ENCODE measurements at places on chromosomes 5 and 9.
A peak's percentile ranks its signal among the peaks of the same experiment; 100 is the strongest.

DNA sequence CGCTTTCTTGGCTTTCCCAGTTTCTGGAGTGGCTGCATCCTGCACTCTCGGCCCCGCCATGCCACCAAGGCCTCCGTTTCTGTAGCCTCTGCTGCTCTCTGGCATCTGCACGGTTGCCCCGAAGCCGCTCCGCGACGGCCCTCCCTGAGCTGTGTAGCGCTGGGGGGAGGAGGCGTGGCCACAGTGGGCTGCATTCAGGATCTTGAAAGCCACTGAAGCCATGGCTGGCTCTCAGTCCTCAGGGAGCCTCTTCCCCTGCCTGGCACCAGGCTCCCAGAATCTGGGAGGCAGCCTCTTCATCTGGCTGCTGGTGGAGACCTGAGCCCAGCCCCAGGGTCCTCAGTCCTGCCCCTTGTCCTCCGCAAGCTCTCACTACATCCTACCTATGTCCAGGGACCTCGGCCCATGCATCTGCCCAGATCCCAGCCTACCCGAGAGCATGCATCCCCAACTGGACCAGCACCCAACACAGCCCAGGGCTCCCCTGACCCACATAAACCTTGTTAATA, 25.1 kb downstream of the PAEP start:
- no peak for DNase-seq

DNA sequence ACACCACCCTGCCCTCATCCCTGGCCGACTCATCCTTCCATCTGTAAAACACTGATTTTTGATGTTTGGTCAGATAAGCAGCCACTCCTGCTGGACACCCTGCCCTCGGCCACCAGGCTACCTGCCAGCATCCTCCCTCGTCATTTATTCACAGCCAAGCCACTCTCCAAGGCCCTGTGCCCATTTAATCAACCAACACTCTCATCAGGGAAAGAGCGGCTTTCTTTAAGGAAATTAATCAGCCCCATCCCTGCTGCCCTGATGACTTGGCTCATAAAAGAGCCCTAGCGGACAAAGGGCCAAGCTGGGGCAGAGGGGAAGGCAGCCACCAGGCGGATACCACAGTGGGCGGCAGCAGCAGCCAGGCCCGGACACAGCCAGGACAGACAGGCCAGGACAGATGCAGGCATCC, 52.4 kb downstream of the GOLM1 start:
- no peak for DNase-seq

DNA sequence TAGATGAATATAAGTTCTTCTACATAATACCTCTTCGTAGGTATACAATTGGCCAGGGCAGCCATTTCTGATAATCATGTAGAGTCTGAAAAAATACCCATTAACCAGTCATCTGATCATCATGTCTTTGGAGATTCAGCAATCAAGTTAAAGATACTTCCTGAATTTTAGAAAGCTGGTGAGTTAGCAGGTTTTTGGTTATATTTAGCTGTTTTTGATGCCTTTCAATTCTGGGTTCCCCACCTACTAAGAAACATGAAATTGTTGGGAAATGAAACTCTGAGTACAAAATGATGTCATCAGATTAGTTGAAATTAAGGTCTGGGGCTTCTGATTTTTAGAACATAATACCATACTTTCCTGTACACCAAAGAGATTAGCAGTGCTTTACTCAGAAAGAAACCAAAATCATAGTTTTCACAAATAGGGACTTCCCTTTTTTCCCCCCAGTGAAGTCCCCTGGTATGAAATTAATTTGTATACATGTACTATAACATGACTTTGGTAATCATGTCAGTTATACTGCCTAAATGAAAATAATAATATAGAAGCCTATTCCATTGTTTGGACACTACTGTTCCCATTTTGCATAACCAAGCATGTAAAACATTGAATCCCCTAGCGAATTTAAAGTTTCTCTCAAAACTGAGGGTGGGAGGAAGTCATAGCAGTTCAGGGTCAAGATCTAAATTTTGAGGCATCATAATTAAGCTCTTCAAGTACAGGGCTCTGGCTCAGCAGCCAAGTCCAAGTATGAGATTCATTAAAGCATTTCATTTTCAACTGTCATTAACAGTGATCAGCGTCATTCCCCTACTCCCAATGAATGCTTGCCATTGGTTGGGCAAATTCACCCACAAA, 17.9 kb downstream of the PRLR start:
- no peak for DNase-seq

DNA sequence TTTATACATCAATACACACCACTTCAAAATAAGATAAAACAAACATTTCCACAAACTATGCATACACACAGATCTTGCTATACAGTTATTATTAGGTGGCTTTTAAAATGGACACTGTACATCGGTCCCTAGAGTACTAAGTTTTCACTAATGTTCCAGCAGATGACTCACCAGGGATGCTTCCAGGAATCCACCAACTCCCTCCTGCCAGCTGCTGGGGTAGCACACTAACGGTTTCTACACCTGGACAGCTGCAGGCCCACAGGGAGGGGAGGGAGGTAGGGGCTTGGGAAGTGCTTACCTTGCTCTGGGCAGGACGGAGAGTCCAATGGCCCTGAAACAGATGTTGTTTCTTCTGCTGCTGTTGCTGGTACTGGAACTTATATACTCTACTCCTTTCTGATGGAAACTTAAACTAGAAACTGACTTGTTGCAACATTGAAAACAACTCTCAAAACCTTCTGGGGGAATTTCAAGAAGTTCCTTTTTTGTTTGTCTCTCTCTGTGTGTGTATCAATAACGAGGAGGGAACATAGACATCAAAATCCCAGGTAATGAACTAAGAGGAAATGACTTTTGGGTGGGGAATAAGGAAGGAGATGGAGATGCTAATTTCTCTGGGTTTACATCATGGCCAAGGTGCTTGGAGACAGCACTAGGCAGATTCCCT, at the start of gene IL12B:
IL12B (minus strand) TSS at position 357 of the 670 bp plus-strand sequence. CDS start 3,705 bp downstream, outside the sequence.
- peak; percentile 21 for DNase-seq

- no peak for DNase-seq
These were observed 147.1 kb downstream of the IRX1 start for GRCh38 chr5:3742750-3743149.

DNA sequence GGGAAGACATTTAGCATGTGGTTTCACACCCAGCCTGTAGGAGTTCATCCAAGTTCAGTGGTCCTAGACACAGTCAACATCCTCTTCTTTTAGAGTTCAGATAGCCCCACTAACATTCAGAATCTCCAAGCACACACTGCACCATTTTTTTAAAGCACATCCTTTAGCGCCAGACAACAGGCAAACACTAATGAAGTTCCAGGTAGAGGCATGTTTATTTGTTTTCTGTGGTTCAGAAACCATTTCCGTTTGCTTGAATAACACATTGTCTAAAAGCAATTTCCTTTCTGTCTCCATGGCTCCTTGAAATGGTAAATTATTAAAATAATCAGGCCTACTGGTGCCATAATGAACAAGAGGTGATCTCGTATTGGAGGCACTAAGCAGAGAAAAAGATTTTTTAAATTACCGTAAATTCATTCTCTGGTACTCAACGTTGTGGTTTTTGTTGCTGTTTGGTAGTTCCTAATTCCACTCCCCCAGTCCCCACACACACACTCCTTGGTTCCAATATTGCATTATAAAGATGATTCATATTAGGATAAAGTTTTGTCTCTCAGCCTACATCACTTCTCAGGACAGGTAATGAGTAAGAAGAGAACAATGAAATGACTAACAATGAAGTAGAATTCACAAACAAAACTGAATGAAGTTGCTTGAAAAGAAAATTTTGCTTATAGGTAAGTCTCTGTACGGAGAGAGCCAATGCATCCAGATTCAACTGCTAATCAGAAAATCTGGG, 153.1 kb downstream of the PCSK1 start:
- DNase-seq = no peak

DNA sequence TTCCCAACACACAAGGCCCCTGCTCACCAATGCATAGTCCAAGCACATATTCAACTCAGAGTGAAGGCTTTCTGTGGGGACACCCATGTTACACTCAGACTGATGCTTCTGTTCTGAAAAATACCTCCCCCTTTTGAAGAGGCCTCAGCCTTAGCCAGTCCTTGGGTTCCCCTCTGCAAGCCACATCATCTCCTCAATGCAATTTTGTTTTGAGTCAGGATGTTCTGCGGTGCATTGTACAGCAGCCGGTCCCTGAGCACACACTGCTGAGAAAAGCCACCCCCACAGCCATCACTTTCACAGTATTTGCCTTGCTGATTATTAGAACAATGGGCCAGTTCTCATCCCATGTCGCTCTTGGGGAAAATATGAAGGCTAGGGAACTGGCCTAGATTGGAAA, 241.2 kb downstream of the FAM114A2 start:
- no peak for DNase-seq

DNA sequence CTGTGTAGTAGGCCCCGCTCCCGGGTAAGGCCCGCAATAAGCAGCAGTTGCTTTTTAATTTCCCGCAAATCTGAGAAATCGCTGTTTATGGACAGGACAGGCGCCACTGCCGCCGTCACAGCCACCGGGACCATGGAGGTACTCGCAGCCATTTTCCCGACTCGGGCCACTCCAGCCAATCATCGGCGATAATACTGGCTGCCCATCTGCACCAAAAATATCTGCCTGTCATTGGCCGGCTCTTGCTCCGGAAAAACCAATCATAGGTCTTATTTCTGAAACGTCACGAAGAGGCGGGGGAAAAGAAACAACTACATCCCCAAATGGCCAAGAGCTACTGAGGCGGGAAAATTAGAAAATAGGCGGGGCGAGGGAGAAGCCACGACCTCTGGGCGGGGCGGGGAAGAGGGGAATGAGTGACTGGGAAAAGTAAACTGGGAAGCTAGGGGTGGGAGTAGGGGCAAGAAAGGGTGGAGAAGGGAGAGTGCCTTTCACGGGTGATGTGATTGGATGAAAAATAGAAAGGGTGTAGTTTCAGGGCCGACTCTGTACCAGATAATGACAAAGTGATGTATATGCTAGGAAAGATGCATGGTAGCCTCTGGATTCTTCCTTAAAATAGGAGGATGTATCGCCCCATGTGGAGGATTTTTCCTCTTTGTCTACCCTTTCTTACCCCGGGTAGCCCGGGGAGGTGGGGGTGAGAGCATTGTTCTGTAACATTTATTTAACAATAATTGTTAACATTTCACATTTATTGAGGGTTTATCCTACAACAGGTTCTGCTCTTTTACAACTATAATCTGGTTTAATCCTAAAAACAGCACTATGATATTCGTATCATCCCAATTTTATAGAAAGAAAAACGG, at the start of gene CDC23:
CDC23 (minus strand) TSS at position 163 of the 869 bp plus-strand sequence; CDS start at position 152, 11 bp downstream.
- peak; percentile 99 for DNase-seq

- DNase-seq = no peak
These were observed 78.8 kb downstream of the PDE6A start for GRCh38 chr5:149865746-149866145.

- DNase-seq = peak; percentile 51
These were observed 192.6 kb downstream of the ESM1 start for GRCh38 chr5:54792611-54793404.

DNA sequence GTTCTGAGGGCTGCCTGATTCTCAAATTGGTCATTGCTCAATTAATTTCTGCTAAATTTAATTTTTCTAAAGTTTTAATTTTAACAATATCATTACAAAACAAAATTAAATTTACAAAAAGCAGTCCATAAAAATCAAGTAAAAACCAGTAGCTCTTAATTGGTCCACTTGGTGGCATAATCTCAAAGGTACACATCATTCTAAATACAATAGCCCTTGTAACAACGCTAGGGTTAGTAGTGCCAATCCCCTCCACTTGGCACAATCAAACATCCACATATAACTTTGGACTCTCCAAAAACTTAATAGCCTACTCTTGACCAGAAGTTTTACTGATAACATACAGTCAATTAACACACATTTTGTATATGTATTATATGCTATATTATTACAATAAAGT, 1.9 kb upstream of the NDUFB6 start:
- no peak for DNase-seq

DNA sequence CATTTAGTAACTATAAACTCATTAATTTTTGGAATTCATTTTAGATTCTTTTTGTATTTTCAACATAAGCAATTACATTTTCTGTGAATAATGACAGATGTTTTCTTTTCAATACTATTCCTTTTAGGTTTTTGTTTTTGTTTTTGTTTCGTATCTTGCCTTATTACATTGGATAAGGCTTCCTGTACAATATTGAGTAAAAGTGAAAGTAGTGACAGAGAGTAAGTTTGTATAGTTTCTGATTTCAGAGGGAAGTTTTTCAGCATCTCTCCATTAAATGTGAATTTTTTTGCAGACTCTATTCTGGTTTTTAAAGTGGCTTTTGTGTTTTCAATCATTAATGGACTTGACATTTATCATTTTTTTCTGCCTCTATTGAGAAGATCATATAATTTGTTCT, 12.8 kb upstream of the CAMK4 start:
- DNase-seq = no peak

- peak; percentile 50 for DNase-seq
These were observed 24.5 kb downstream of the PRRC2B start for GRCh38 chr9:131418143-131419025.

- DNase-seq = no peak
These were observed 124.4 kb upstream of the COL5A1 start for GRCh38 chr9:134517069-134517680.

- DNase-seq = peak; percentile 61
These were observed 671.0 kb downstream of the DMRTA1 start for GRCh38 chr9:23117616-23118015.

- DNase-seq = no peak
These were observed 27.1 kb upstream of the F2R start for GRCh38 chr5:76688836-76689235.

GRCh38 chr5:167356374-167356773, 935.1 kb upstream of the WWC1 start:
- no peak for DNase-seq

- DNase-seq = no peak
These were observed 3.9 kb upstream of the SLC26A2 start for GRCh38 chr5:149956685-149957084.

- peak; percentile 40 for DNase-seq
These were observed 183.4 kb downstream of the GOLPH3 start for GRCh38 chr5:31990701-31991110.

DNA sequence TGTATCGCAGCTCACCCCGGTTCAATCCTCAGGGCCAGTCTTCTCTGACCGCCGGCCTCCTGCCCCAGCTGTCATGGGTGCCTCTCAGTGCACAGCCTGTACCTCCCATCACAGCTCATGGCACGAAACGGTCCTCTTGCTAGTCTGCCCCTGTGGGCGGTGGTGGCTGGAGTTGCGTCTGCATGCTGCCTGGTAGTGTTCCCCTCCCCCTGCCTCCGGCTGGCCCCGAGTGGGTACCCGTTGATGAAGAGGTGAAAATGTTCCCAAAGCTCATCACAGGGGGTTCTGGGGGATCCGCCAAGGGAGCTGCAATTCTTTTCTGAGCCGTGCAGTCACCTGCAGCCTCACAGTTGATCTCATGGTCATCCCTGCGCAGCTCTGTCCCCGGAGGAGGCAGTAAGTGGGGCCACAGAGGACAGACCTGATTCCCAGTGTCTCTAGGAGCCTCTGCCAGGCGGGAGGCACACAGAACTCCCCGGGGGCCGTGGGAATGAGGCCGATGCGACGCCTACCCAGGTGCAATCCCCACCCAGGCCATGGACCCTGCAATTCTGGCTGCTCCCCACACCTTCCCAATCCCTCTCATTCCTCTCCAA, 34.7 kb upstream of the FIBCD1 start:
- DNase-seq = no peak

- DNase-seq = no peak
These were observed 32.3 kb upstream of the WDR38 start for GRCh38 chr9:124820698-124821623.

Measured in adipocyte (in vitro differentiated cells).